Lung (tissue), 17 donors: ENCODE measurements at places on chromosomes 3 and 15.

GRCh38 chr3:66390013-66390412 is 110.8 kb downstream of the LRIG1 start:
- no peak for DNase-seq

- DNase-seq, result no peak
Measured at GRCh38 chr3:45191424-45191823, 34.7 kb downstream of the TMEM158 start.

DNA sequence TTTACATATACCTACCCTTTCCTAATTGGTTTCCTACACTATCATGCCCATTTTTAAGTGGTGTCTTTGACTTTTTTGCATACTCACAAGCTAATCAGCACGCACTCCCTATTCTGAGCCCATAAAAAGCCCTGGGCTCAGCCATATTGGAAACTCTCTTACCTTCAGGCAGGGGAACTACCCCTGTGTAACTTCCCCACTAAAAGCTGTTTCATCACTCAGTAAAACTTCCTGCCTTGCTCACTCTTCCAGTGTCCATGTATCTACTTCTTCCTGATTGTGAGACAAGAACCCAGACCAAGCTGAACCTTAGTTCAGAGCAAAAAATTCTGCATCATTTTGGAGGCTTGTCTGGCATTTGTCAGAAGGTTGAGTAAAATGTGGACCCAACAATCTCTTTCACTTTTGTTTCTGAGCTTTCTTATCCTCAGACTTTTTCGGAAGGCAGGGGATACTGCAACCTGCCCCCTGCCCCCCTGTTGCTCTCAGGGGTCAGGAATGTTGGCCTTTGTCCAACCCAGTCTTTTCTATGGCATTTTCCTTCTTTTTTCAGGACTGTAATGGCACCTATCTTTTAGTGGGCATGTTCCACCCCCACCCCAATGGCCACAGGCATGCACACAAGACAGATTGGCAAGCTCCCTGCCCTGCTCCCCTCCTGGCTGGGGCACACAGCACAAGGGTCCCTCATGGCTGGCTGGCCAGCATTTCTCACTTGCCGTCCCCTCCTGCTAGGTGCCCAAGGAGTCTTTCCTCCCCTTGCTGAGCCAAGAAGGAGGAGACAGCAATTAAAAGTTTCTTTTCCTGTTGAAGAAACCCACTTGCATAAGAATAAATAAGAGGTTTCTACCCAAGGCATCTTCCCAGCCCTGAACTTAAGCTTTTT is 26.3 kb upstream of the TMEM45A start:
- no peak for DNase-seq

DNA sequence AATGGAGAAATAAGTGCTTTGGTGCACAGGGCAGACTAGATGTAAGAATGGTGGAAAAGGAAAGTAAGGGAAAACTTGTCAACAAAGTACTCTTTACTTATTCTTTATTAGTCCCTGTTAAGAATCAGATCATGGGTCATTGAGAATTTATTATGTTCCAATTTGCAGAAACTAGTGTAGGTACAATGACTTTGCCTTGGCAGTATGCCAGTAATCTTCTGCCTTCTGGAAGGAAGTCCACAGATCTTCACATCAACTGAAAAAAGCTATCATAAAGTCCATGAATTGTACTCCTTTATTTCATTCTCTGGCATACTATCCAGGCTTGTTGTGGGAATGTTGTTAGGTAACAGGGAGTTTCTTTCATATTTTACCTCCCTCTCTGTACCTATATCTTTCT is 88.2 kb upstream of the FLNB start:
- DNase-seq, result no peak

- DNase-seq, result no peak
Measured at GRCh38 chr15:43317566-43318184, 12.7 kb downstream of the LCMT2 start.

DNA sequence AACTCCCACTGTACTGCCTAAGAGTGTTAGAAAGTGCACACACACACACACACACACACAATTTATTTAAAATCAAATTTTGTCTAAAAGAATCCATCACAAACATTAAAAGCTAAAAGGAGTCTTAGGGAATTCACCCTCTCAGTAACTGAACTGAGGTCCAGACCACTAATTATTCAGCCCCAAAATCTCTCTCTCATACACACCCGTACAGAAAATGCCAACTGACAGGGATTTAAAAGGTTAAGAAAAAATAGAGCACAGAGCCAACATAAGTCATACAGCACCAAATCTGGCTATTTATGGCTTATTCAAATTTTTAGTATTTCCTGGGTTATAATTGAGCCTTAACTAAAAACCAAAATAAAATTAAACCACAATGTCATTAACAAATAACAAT is 20.7 kb downstream of the GBE1 start:
- no peak for DNase-seq

GRCh38 chr15:69523010-69524001 is 70.7 kb downstream of the RPLP1 start:
- DNase-seq, result peak; percentile 88
